OCI-LY7 (cell line): ENCODE measurements at places on chromosomes 3 and 15.

GRCh38 chr3:49500732-49501609 is 30.9 kb downstream of the DAG1 start:
- no peak for DNase-seq

- no peak for DNase-seq
These were observed 11.9 kb downstream of the VGLL4 start for GRCh38 chr3:11631820-11632219.

DNA sequence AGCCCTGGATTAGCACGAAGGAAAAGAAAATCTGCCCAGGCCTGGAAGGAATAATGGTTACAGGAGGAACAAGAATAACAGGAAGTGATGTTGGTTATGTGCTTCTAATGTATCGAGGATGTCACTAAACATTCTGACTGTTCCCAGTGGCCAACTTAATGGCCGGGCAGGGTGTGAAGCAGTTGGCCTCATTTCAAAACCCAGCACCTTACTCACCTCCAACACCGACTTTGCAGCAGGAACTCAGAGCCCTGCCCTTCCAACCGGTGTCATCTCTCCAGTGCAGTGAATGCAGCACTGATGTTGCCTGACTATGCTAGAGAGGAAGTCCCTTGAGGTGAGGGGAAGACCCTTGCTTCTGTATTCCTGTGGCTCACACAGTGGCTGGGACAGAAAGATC is 162.4 kb upstream of the LRTM1 start:
- no peak for DNase-seq

DNA sequence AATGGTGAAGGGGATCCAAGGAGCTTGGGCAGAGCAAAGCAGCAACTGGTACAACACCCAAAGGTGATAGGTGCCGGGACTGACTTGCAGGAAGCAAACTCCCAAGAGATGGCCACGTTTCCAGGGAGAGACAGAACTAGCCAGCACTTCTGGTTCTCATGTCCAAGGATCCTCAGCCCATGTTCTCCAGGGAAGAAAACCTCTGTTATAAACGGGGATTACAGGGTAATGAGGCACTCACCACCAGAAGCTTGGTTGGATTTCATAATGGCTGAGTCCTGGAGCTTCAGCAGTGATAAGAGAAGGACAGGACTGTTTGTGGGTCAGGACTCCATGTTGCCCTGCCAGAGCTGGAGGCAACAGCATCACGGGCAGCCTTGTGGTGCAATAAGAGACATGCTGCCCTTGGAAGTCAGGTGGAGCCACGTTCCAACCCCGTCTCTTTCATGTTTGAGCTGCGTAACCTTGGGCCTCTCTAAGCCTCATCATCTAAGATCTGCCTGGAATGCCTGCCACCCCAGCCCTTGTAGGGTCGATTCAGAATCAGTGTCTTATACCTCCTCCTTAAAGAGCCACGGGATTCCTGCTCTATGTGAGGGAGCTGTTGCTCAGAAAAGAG is 181.0 kb downstream of the ABHD5 start:
- no peak for DNase-seq

GRCh38 chr3:71299160-71299559 is 284.4 kb downstream of the FOXP1 start:
- no peak for DNase-seq

DNA sequence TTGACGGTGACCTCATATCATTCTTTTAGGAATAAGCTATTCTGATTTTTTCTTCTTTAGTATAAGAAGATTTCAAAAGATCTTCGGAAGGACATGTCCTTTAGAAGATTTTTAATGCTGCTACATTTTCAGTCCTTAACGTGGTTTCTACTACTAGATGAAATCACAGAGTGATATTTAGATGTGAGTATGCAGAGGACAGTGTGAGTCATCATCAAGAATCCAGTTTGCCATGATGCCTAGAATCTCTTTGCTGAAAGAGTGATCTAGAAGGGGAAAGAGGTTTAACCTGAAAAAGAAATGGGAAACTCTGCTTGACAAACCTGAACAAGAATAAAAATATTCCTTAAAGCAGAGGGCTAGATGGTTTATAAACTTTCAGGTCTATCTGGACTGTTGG is 43.2 kb downstream of the SLC7A14 start:
- no peak for DNase-seq

DNA sequence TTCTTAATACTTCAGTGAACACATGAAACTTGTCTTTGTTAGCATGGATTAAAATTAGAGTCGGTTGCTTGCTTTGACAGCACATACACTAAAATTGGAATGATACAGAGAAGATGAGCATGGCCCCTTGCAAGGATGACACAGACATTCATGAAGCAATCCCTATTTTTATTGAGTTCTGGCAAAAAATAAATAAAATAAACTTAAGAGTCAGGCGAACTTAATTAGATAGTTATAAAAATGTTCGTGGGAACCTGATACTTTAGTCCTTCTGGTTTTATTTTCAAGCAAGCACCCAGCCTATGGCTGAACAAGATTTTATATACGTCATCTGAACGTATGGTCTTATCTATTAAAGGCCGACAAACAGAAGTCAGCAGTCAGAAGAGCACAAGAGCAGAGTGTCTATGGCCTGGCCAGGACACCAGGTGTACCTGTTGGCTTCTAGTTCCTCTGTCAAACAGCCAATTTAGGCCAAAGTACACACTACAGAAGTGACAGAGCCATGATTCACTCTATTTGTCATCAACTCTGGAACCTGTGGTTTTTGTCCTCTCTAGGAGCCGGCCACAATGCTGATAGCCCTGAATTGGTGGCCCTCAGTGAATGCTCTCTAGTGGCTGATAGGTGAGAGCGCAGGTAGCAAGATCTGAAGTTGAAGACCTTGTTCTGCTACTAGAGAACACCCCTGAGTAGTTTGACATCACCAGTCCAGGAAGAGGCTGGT is 64.3 kb downstream of the LEO1 start:
- DNase-seq: no peak

DNA sequence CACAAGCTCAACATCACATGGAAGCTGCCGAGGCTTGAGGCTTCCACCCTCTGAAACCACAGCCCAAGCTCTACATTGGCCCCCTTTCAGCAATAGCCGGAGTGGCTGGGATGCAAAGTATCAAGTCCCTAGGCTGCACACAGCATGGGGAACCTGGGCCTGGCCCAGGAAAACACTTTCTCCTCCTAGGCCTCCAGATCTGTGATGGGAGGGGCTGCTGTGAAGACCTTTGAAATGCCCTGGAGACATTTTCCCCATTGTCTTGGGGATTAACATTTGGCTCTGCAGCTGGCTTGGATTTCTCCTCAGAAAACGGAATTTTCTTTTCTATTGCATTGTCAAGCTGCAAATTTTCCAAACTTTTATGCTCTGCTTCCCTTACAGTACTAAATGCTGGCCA is 18.2 kb downstream of the HRG start:
- DNase-seq: no peak
